NT2/D1 (cell line): ENCODE measurements at places on chromosomes 4 and X.

- no peak for DNase-seq
These were observed 87.7 kb upstream of the MAP3K15 start for GRCh38 chrX:19602866-19603622.

GRCh38 chrX:97401154-97401553 lies 517.4 kb downstream of the RPA4 start:
- no peak for DNase-seq

GRCh38 chrX:94361241-94361640 lies 687.2 kb downstream of the FAM133A start:
- DNase-seq: no peak

- no peak for DNase-seq
These were observed 60.2 kb upstream of the RBPJ start for GRCh38 chr4:26260571-26260970.

DNA sequence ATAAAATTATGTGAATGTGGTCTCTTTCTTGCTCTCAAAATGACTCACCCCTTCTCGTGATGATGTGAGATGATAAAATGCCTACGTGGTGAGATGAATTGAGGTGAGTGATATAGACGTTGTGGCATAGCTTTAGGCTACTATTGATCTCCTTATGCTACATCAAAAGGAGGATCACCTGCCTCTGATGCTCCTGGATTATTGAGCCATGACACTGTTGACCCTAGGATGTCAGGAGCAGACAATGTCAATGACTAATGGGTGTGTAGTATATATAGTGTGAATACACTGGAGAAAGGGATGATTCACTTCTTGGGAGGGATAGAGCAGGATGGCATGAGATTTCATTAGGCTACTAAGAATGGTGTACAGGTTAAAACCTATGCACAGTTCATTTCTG lies 210.7 kb upstream of the PRPS2 start:
- no peak for DNase-seq

DNA sequence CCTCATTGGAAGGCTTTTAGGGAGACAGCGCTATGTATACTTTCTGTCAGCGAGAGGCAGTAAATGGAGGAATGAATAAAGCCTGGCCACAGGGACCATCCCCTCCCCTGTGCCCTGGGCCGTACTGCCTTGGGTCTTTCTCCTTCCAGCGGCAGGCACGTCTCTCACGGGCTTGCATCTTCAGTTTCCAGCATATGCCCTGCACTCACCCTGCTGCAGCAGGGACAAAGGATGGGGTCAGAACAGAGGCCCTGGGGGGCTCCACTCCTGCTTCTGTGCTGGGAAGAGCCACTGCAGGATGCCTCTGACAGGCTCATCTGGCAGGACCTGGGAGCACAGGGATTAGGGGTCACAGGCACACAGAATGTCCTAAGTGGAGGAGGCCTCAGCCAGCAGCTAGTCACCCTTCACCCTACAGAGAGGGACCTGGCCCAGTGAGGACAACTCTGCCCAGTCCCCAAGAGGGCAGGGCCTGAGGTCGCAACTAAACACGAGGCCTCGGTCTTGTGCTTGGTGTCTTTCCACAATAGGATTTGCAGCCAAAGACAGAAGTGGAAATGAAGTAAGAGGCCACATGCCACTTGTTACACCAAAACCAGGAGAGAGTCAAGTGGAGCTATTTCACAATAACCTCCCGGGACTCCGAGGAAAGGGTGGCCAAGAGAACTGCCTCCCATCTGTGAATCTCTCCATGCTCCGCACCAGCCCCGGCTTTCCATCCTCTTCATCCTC lies 150.8 kb downstream of the AFAP1 start:
- no peak for DNase-seq

DNA sequence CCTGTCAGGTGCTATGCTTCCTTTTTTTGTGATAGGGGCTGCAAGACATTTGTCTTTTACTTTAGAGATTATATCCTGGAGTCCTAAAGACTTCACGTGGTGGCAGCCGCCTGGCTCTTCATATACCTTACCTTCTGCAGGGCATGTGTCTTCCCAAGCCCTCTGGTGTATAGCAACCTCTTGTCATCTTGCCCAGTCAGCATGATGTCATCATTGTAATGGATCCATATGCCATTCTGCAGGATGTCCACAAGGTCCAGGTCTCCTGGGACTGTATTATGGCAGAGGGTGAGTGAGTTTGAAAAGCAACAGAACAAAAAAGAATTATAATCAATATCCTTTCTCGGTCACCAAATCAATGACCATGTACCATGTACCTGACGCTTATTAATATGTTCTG lies 82.2 kb upstream of the SCOC start:
- no peak for DNase-seq

DNA sequence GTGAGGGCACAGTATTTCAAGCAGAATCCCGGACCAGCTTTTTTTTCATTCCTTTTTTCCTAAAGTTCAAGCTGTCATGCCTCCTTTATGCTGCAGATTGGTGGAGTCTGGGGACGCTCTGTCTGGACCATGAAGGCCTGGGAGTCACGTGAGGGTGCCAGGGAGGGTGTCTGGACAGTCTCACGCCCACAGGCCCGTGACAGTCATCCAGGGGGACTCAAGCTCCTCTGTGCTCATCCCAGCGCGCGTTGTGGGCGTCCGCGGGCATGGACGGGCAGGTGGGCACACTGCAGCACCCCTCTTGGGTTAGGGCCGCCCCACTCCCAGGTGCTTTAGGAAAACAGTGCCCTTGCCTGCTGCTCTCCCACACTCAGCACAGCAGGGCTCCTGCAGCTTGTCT lies 4.8 kb downstream of the CPZ start:
- no peak for DNase-seq

DNA sequence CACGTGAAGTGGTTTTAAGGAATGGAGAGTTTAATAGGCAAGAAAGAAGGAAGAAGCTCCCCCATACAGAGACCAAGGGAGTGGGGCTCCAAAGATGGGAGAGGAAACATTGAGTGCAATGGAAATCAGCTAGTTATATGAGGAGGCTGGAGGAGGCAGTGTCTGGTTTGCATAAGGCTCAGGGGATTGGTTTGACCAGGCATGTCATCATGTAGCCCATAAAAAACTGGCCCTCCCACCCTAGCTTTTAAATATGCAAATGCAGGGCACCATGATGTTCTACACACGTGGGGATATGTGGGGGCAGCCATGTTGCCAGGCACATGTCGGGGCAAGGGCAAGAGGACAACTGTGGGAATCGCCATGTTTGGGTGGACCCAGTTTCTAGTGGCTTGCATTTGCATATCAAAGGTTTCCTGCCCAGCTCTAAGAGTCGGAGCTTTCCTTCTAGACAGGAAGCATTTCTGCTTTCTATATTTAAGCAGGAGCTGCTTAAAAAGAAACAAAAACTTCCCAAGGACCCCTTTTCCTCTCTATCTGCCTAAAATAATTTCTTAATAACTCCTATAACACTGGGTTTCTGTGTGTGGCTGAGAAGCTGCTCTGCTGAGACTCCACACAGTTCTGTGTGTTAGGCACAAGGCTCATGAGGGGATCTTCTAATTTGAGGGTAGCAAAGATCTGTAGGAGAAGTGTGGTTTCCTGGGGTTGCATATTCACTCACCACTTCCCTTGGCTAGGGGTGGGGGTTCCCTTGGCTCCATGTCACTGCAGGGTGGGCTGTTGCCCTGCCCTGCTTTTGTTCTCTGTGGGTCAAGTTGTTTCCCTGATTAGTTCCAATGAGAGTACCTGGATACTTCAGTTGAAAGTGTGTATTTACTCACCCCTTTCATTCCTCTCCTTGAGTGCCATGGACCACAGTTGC lies 113.5 kb downstream of the VSIG4 start:
- DNase-seq: no peak

DNA sequence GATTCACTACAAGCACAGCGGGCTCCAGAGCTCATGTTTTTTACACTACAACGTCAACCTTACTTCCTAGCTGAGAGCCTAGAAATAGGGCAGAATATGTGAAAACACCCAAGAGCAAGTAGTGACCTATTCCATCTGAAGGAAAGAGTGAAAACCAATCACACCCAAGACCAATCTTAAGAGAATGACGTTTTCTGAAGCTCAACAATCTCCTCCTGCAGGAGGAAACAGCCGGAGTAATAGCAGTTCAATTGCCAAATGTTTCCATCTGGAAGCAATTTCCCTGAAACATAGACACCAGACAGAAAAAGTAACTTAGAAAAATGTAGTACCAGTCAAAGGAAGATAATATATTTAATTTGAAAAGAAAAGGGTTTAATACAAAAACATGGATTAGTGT lies 142.4 kb downstream of the ANXA5 start:
- DNase-seq: no peak

DNA sequence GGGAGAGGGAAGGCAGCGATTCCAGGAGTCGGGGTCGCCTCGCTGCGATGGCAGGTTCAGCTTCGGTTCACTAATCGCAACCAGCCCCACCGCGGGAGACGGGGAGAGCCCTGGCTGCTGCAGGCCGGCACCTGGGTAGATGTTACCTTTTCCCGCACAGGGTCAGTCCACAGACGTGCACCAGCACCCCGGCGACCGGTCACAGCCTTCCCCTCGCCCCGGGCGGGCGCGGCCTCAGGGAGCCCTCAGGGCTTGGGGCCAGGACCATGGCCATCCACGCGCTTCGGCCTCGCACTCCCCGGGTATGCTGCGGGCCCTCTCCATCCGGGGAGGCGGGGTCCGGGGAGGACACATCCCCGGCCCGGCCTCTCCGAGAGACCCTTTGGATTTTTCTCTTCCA lies 26.1 kb upstream of the EXOC1L start:
- DNase-seq: no peak

DNA sequence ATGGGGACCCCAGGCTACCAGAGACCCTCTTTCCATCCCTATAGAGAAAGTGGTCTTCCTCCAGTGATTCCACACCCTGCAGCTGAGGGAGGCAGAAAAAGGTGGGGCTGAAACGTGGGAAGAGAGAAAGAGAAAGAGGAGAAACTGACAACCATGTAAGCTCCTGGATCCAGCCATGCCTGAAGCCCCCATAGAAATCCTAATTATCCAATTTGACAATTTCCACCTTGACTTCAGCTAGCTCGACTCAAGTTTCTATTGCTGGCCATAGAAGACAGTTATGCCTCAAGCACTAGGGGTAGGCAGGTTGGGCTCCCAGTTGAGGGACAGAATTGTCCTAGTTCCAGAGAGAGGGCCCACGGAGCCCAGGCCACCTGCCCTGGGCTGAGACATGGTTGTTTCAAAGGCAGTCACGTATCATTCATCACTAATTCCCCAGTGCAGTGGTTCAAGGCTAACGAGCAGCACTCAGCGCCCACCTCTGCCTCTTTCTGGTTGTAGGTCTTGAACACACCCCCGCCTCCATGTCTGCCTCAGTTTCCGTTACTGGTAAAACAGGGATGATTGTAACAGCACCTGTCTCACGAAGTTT lies 39.8 kb upstream of the ASMTL start:
- DNase-seq: no peak

DNA sequence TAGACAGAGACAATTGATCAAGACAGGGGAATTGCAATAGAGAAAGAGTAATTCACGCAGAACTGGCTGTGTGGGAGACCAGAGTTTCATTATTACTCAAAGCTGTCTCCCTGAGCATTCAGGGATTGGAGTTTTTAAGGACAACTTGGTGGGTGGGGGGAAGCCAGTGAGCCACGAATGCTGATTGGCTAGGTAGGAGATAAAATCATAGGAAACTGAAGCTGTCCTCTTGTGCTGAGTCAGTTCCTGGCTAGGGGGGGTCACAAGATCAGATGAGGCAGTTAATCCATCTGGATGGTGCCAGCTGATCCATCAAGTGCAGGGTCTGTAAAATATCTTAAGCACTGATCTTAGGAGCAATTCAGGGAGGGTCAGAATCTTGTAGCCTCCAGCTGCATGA lies 358.6 kb downstream of the GPM6A start:
- DNase-seq: no peak

DNA sequence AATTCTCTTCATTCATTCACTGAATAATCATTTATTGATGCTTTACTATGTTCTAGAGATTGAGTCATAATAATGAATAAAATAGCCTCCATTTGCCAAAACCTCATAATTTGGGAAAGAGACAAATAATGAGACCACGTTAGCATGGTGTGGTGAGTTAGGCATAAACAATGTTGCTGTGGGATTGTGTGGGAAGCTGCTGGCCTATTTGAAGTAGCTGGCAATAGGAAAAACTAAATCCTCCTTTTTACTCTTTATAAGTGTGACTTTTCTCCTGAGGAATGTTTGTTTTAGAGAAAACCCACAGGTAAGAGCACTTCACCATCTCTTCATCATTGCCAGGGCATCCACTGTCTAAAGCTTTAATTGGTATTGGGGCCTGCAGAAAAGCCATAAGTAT lies 95.3 kb downstream of the AREG start:
- DNase-seq: no peak

GRCh38 chrX:48465336-48465933 lies 4.6 kb downstream of the SLC38A5 start:
- no peak for DNase-seq

GRCh38 chrX:40096395-40097091 lies 1.2 kb downstream of the BCOR start:
- DNase-seq: no peak

GRCh38 chrX:13102636-13103035 lies 58.2 kb upstream of the FAM9C start:
- no peak for DNase-seq

GRCh38 chr4:116321471-116321870 lies 763.9 kb downstream of the TRAM1L1 start:
- no peak for DNase-seq

DNA sequence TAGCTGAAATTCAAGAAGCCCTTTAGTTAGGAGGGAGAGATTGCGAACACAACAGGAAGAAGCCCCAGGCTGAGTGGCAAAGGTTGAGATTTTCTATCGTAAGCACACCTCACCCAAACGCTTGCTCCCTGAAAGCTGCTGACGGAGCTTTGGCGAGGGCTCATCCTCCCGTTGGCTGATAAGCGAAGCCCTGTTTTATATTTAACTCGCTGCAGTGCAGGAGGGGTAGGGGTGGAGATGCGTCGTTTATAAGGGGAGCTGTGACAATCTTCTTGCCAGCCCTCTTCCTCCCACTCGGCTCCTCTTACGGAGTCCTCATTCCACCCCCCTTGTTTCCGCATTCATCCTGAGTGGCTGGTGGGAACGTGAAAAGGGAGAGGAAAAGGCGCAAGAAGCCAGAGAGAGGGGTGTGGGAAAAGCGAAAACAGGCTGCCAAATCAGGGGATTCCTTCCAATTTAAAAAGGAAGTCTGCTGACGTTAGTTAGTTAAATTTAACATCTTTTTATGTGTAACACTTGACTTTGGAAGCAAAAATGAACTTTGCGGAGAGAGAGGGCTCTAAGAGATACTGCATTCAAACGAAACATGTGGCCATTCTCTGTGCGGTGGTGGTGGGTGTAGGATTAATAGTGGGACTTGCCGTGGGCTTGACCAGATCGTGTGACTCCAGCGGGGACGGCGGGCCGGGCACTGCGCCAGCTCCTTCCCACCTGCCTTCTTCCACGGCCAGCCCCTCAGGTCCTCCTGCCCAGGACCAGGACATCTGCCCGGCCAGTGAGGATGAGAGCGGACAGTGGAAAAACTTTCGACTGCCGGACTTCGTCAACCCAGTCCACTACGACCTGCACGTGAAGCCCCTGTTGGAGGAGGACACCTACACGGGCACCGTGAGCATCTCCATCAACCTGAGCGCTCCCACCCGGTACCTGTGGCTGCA lies at the start of gene ENPEP:
ENPEP (plus strand) TSS at position 275 of the 938 bp plus-strand sequence; CDS start at position 535, 260 bp downstream.
- DNase-seq: no peak

DNA sequence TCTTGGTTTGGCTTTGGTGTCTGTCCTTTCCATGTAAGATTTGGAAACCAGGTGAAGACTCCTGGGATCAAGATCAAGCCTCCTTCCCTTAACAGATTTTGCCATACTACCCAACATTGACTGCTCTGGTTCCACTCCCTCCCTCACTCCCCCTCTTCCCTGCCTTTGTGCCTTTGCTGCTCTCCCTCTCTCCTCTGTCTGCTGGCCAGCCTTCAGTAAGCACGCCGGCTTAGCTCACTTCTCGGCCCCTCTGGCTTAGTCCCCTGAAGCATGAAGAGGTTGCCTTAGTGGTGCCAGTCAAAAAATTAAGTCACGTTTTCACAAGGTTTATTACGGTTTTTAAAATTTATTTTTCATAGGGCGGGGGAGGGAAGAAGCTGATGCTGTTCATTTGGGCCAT lies 6.0 kb downstream of the GRIA3 start:
- DNase-seq: no peak
